ENCODE measurements at places on chromosomes 2 and 18.

DNA sequence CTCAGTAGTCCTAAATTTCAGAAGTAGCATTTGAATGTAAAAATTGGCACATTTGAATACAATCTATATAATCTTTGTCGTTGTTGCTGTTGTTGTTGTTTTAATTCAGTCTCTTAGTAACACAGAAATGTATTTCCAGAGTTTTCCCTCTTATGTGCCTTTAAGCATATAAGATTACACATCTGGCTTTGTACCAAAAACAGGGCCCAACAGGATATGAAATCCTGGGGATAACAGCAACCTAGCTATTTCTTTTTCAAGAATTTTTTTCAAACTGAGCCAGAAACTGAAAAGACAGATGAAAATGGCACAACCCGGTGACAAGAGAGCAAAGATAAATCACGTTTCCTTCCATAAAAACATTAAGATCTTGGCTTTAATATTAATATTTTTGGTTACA is 906.7 kb downstream of the NRXN1 start:
- DNase-seq, result no peak

- DNase-seq, result no peak
Measured at GRCh38 chr2:72896446-72896845, 9.2 kb downstream of the SPR start.

DNA sequence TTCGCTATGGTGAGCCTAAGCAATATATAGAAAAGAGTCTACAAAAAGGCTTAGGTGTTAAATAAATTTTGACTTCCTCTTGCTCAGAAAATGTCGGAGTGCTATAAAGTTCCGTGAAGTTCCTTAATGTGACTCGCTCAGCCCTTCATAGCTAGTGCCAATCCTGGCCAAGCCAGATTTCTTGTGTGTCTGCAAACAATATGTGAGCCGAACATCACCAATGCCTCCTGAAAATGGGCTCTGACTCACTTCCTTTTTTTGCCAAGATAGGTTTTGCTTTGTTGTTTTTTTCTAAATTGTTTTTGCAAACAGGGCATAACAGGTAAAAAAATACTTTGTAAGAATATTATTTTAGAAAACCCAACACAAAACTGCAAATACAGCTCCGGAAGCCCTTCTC is 26.1 kb downstream of the CDC42EP3 start:
- no peak for DNase-seq

- DNase-seq, result peak; percentile 44
Measured at GRCh38 chr2:207692206-207693065, 19.0 kb upstream of the CCNYL1 start.

GRCh38 chr2:181235683-181236459 is 221.3 kb upstream of the ITGA4 start:
- DNase-seq, result no peak

GRCh38 chr2:233079473-233079877 is 19.3 kb downstream of the INPP5D start:
- DNase-seq, result no peak

- DNase-seq, result no peak
Measured at GRCh38 chr2:101638181-101638711, 59.3 kb upstream of the MAP4K4 start.

- DNase-seq, result no peak
Measured at GRCh38 chr2:237125967-237126366, 40.3 kb downstream of the COPS8 start.

GRCh38 chr18:35610724-35611123 is 29.2 kb downstream of the GALNT1 start:
- no peak for DNase-seq

DNA sequence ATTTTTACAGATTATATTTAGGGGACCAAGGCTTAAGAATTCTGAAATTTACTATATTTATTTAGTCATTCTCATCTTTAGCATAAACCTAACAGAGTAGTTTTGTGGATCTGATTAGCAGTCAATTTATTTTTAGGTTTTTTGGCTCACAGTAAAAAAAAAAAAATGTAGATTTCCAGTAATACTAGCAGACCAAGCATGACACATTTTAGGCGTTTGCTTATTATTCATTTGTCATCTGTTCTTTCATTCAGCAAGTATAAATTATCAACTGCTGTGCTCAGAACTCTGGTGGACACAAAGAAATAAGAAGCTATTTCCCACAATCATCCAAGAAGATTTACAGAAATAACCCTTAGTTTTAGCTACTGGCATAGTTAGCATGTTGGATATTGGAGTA is 20.6 kb downstream of the PDE1A start:
- DNase-seq, result no peak

DNA sequence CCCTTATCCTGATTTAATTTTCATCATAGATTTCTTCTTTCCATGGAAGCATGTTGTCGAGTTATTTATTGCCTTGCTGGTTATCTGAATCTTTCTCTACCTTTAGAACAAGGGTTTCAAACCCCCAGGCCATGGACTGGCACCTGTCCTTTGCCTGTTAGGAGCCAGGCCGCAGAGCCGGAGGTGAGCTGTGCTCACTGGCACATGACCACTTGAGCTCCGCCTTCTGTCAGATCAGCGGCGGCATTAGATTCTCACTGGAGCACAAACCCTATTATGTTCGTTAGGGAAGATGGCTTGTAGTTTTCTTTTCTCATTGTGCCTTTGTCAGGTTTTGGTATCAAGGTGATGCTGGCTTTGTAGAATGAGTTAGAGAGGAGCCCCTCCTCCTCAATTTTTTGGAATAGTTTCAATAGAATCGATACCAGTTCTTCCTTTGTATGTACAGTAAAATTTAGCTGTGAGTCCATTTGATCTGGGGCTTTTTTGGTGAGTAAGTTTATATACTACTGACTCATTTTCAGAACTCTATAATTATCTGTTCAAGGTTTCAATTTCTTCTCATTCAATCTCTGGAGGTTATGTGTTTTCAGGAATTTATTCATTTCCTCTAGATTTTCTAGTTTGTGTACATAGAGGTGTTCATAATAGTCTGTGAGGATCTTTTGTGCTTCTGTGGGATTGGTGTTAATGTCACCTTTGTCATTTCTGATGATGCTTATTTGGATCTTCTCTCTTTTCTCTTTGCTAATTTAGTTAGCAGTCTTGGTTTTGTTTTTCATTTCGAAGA is 668.0 kb upstream of the FAM98A start:
- DNase-seq, result no peak

DNA sequence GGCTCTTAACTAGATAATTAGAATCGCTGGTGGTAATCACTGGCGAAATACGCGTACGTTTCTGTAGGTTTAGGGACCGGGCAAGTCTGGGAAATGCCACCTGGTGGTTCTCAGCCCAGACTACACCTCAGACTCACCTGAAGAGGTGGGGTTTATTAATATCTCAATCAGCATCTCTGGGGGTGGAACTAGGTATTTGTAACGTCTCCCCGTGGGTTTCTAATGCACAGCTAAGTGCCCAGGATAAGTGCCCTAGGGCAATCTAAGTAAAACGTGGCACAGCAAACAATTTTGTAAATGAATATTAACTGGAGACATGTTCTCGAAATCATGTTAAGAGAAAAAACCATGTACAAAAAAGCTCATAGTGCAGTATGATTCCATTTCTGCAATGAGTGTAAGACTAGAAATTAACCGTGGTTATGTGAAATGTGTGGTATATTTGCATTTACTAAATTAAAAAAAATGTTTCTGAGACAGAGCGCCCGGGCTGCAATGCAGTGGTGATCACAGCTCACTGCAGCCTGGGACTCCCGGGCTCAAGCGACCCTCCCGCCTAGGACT is 760 bp upstream of the CNOT11 start:
- DNase-seq, result peak; percentile 18

GRCh38 chr2:113176696-113177355 is 3.1 kb downstream of the PSD4 start:
- no peak for DNase-seq

- no peak for DNase-seq
Measured at GRCh38 chr2:172647439-172647838, 88.2 kb upstream of the RAPGEF4 start.

- DNase-seq, result no peak
Measured at GRCh38 chr2:29747786-29748470, 173.5 kb downstream of the ALK start.

- no peak for DNase-seq
Measured at GRCh38 chr2:98839292-98839691, 96.7 kb downstream of the CRACDL start.
